ENCODE measurements at places on chromosomes 5 and 9. TPM values are rescaled to one million over a fixed set of nuclear protein-coding genes. Genes with fewer than 3 reads are reported as not detected.

The OR1Q1 gene
- total RNA-seq: not detected

DNA sequence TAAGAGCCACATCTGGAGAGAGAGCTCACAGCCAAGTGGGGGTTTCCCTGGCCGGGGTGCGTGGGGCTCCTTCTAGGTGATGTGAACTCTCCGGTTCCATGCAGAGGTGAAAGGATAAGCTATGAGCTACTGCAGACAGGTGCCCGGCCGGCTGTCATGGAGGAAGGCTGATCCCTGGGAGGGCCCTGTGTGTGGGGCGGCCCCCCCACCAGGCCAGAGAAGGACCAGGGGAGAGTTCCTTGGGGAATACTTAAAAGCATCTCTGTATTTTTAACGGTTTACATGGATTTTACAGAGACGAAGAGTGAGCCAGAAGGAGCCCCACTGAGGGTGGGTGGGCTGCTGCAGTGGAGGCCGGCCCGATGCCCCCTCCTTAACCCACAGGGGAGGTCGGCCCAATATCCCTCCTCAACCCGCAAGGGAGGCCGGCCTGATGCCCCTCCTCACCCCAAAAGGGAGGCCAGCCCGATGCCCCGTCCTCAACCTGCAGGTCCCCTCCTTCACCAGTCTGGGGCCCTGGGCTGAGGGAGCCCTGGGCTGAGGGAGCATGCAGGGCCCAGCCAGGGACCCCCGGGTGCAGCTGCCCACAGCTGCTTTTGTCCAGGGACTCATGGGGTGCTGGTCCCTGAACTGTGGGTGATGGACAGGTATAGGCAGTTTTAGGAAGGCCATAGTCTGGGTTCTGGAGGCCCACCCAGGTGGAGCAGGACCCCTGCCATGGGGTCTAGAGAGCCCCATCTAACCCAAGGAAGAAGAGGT lies 31.9 kb downstream of the MRPL36 start:
- no peaks in the 10 kb centered on the region for H3K4me1 ChIP-seq
- no peak overlapping the region for H3K4me3 ChIP-seq
- H3K36me3 ChIP-seq: no peaks in the 10 kb centered on the region
- H3K27ac ChIP-seq: no peak overlapping the region

DNA sequence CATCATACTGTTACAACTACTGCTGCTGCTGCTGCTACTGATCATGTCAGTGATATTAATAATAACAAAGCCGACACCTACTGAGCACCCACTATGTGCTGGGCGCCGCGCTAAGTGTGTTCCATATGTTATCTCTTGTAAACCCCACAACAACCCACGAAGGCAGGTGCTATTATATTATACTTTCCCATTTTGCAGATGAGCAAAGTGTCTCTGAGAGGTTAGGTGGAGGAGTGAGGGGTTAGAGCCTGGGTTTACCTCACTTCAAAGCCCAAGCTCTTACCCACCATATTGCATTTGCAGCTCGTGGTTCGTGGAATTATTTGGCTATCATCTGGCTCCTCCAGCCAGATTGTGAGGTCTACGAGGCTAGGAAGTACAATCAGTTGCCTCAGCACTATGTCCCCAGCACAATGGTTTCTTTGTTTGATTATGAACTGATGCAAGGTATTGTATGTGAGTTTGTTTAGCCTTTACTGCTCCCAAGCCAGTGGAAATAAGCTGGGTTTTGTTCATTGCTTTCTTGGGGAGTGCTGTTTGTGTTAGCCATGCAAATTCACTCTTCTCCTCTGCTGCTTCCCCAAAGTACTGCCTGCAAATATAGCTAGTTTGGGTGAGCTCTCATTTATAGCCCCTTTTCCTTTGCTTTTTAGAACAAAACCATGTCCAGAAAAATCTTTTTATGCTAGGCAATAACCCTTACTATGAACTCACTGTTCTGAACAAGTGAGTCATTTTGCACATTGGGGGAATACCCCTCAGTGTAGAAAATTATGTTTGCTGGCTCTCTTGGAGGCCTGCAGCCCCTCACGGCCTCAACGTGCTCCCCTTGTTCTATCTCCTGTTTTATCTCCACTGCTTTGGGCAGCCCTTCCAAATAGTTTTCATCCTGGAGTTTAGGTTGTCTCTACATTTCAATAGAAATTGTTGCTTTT lies 47.9 kb downstream of the ALG2 start:
- no peak overlapping the region for H3K27ac ChIP-seq
- DNase-seq: no peak
- H3K4me3 ChIP-seq: no peak overlapping the region
- no peaks in the 10 kb centered on the region for H3K36me3 ChIP-seq
- no peaks in the 10 kb centered on the region for H3K4me1 ChIP-seq

GRCh38 chr9:80156756-80157472 lies 585.1 kb downstream of the TLE4 start:
- H3K4me3 ChIP-seq: no peak overlapping the region
- DNase-seq: no peak
- no peaks in the 10 kb centered on the region for H3K36me3 ChIP-seq
- H3K27me3 ChIP-seq: no peaks in the 10 kb centered on the region

- H3K36me3 ChIP-seq: no peaks in the 10 kb centered on the region
- H3K4me3 ChIP-seq: no peak overlapping the region
- no peaks in the 10 kb centered on the region for H3K4me1 ChIP-seq
- DNase-seq: no peak
- no peaks in the 10 kb centered on the region for H3K27me3 ChIP-seq
Observed at GRCh38 chr9:117258184-117258866, 156.5 kb downstream of the ASTN2 start.

DNA sequence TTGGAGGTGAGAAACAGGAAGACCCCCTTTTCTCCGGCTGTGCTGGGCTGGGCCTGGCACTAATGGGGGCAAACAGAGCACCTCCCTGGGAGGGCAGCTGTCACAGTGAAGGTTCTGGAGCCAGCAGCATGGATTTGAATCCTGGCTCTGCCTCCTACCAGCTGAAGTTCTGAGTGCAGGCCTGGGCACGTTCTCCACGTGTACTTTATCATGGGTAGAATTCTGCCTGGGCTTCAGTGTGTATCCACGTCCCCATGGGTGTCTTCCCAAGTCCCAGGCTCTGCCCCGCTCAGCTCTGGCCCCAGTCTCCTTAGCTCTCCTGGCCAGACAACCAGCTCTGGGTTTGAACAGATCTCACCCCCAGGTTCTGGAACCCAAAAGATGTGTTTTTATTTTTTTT lies 223.2 kb downstream of the PBX3 start:
- no peaks in the 10 kb centered on the region for H3K36me3 ChIP-seq
- no peaks in the 10 kb centered on the region for H3K27me3 ChIP-seq
- H3K27ac ChIP-seq: no peak overlapping the region
- no peaks in the 10 kb centered on the region for H3K4me1 ChIP-seq

Measured in gastrocnemius medialis (tissue), 4 donors.